ENCODE measurements at places on chromosomes 1 and 21.

GRCh38 chr1:41955461-41956159, 36.9 kb upstream of the HIVEP3 start:
- DNase-seq: no peak

- no peak for DNase-seq
These were observed 479.2 kb upstream of the LRRC7 start for GRCh38 chr1:69088571-69088970.

GRCh38 chr1:100087396-100087795, 45.3 kb downstream of the SASS6 start:
- no peak for DNase-seq

GRCh38 chr1:245645406-245645805, 490.6 kb downstream of the KIF26B start:
- DNase-seq: no peak

DNA sequence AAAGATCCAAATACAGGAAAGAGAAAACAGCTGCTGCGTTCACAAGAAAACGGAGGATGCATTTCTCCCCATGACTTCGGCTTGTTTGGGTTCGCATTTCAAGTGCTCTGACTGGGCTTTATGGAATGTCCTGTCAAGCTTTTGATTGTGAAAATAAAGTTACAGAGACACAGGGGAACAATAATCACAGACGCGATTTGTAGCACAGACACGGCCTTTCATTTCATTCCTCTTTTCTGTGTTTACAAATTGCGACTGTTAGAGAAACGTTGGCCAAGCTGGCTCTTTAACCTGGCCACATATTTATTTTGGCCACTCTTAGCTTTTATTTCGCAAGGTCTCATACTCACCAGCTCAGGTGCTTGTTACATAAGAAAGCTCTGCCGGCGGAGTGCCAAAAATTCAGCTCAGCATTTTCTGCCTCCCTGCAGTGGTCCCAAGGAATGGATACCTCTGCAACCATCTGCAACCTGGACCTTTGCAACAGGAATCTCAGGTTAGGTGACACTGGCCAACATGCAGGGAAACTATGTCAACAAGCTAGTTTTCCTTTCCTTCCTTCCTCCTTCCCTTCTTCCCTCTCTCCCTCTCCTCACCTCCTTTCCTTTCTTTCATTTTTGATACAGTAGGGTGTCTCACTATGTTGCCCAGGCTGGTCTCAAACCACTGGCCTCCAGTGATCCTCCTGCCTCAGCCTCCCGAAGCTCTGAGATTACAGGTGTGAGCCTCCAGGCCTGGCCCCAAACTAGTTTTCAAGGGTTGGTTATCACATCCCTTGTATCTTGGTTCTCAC, 58.2 kb upstream of the SLC45A1 start:
- peak; percentile 91 for DNase-seq

All from stomach (tissue), 19 donors.